ENCODE measurements at places on chromosomes 5 and 9.
A peak's percentile ranks its signal among the peaks of the same experiment; 100 is the strongest.

DNA sequence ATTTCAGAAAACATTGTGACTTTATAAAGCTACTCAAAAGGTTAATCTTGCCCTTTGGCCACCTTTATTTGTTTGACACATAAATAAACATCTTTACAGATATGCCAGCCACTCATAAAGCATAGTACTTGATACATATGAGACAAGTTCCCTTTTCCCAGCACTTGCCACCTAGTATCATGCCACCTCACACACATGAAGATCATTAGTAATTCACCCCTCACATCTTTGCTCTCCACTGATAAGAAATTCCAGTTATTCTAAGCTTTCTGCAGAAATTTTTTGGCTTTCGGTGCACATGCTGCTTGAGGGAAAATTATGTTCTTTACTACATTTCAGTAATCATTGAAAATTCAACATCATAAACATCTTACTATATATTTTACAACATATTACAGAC is 59.1 kb downstream of the DEPDC1B start:
- no peak for DNase-seq

DNA sequence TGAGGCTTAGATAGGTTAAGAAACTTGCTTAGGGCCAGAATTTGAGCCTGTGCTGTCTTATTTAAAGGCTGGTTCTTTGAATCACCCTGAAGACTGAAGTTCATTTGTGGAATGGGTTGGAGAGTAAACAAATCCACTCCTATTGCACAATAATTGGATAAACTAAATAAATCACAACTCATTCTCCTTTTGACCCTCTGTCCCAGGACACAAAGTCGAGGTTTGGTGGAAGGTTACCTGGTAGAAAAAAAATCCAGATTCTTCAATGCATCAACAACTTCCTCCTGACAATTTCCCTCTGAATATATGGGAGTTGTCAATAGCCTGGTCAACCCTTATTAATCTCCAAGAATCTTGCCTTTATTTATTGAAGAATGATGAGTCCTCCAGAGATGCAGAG is 28.9 kb downstream of the TBC1D2 start:
- DNase-seq = no peak

DNA sequence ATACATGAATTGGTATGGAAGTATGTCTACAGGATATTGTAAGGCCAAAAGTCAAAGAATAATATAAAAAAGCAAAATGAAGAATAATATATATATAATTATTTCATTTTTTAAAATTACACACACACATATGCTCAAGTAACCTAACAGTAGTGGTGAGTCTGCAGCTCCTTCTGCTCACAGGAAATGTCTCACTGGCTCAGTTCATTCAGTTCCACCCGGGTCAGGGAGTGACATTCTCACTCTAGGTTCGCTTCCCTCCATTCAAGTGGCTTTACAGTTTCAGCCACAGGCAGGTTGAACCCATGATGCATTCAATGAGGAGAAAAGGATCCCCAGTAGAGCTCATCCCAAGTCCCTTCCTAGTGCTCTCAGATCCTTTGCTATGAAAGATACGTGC is 90.8 kb downstream of the SUSD1 start:
- DNase-seq = no peak

DNA sequence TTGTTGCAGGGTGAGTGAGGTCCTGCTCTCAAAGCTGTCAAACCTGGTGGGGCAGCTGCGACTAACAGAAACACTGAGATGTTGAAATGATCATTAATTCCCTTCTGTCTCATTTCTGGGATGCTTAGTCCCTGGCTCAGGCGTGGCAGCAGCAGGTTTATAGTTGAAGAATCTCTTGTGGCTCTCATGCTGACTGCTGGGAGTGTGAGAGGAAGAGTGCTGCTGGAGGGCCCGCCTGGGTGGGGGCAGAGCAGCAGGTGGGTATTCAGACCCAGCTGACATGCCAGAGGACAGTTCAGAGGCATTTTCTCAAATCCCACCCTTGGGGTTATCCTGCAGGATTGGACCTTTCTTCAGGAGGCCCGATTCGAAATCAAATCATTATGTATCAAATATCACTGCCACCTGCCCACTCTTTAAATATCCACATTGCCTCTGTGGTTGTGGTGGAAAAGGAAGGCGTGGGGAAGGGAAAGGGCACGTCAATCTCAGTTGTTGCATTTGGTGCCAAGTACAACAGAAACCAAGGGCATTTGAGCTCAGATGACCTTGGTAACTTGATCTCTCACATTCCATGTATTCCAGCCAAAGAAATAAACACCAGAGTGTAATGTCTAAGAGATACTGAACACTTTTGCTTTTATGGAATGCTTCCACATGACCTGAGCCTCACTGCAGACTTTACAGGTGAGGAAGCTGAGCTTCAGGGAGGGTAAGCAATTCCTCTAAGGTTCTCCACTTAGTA is 224.3 kb downstream of the AOPEP start:
- no peak for DNase-seq

GRCh38 chr5:151317871-151318270 is 14.3 kb upstream of the SLC36A3 start:
- no peak for DNase-seq

GRCh38 chr5:154743812-154744211 is 11.4 kb upstream of the LARP1 start:
- DNase-seq = no peak

DNA sequence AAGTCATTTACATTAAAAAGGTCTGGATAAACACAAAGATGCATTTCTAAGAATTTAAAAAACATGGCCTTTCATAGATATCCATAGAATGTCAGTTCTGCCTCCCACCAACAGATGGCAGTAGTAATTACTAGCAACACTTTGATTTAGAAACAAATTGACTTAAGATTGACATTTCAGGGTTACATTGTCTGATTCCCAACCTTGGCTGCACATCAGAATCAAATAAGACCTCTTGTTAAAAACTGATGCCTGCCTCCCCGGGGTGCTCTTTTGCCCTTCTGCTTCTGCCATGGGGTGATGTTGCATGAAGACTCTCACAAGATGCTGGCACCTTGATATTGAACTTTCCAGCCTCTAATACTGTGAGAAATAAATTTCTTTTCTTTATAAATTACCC is 146.2 kb upstream of the GPR151 start:
- no peak for DNase-seq

- DNase-seq = no peak
Measured at GRCh38 chr5:43049236-43049635, 9.1 kb upstream of the ANXA2R start.

DNA sequence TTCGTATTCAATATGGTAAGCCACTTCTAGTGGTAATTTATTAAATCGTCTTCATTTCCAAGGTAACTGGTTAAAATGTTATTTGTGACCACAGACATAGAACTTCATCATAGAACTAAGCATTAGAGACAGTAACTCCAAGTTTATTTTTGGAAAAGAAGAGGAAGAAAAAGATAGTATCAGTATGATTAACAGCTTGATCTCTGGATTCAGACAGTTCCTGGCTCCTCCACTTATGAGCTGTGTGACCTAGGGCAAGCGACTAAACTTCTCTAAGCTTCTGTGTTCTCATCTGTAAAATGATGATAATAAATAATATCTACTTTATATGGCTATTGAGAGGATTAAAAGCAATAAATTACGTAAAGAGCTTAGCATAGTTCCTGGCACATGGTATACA is 29.8 kb upstream of the TNPO1 start:
- no peak for DNase-seq

DNA sequence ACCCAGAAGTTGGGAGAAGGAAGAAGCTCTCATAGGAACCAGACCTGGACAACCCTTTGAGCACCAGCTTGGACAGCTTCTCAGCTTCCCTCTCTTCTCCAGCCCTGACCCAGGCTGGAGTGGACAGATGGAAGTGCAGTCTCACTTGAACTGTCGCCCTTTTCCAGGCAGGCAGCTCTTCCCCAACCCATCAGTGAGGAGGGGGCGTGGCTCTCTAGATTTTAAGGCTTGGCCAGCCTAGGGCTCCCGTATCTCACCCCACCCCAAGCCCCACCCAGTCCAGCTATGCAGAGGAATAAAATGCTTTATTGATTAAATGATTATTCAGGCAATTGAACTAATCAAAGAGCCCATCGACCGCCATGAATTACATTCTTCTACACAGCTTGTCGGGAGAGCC is 2.2 kb downstream of the PAX5 start:
- no peak for DNase-seq

GRCh38 chr9:338602-339001 is 123.9 kb downstream of the DOCK8 start:
- no peak for DNase-seq

GRCh38 chr5:135154197-135154596 is 120.2 kb upstream of the PITX1 start:
- DNase-seq = no peak

DNA sequence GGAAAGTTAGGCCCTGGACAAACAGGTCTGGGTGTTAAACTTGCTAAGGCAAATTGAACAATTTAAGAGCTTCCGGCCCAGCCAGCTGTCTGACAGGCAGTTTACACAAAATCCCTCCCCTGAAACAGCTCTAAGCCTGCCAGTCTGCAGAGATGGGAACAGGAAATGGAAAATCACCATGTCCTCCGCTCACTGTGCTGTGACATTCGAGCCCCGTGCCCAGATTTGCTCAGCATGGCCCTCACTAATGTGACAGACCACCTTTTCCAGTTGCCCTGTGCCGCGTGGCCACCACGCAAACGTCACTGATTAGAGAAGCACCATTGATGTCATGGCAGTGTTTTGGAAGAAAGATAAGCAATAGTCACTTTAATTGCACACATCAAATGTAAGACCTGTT is 41.0 kb downstream of the CCNJL start:
- no peak for DNase-seq

- no peak for DNase-seq
Measured at GRCh38 chr5:77285251-77285841, 74.9 kb downstream of the PDE8B start.

GRCh38 chr5:67187006-67187715 is 9.4 kb downstream of the CD180 start:
- DNase-seq = no peak

DNA sequence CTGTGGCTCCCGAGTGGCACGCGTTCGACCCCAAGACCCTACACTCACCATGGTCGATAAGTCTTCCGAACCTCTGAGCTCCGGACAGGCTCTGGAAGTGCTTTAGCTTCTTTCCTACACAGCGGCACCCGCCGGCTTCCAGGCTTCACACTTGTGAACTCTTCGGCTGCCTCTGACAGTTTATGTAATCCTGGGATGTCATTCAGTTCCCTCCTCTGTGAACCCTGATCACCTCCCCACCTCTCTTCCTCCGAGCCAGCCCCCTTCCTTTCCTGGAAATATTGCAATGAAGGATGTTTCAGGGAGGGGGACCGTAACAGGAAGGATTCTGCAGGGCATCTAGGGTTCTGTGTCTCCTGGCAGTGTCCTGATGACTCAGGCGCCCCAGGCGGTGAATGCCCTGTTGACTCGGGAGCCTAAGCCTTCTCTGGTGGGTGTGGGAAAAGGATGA is at the start of gene CD14:
TSS of gene CD14 (minus strand) at position 155 of the 451 bp plus-strand sequence. CDS start at position 51, 104 bp downstream.
- no peak for DNase-seq

DNA sequence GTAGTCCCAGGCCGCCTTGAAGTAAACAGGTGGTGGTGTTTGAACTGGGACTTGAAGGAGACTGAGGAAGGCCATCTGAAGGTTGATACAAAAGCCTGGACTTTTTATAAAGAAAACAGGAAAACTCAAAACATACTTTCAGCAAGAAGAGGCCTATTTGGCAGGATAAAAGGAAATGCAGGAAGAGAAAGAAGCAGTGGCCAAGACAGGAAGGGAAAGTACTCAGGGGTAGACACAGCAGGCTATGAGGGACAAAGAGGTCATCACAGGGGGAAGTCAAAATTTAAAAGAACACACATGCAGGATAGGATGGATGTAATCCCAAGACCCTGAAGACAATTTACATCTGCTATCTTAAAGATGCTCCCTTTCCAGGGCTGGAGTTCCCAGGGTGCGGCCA is 13.0 kb downstream of the TLE1 start:
- DNase-seq = no peak

DNA sequence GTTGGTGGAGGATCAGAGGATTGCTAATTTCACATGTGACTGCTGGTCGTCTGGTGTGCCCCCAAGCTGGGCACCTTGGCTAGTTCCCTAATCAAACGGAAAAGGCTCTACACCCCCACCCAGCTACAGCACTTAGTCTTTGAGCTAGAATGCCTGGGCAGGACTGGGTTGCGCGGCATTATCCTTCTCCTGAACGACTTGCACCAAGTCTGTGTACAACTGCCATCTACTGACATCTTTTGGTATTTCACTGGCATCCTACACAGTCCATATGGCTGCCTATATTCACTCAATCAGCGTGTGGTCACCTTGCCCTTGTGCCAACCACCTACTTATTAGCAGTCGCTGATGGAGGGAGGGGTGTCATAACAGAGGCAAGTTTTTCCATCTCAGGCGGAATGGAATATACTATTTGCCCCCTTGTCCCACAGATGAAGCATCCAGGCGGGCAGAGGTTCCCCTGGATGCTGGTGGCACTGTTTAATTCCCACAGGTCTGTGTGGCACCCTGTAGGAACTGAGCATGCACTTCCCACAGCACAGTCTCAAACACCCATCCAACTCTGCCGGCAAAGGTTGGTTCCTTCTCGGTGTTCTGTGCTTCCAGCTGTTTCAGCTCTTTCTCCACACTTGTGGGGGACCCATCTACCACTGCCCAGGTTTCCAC is 150.1 kb downstream of the OSTF1 start:
- peak; percentile 7 for DNase-seq

- no peak for DNase-seq
Measured at GRCh38 chr9:119836036-119836435, 466.8 kb upstream of the BRINP1 start.

DNA sequence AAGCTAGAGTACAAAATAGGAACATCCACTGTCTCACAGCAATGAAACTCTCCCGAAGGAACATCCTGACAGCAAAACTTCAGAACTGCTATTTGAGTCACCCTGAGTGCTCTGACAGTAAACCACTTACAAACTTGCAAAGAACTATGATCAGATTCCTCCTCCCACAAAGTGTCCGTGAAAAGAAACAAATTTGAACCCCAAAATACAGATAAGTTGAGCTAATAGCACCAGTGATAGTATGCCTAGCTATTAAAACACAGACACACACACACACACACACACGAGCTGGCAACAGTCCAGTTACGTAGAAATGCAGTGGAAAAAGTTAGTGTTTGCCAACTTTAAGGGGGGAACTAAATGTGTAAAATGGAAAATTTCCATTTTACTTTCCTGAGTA is 3.1 kb upstream of the GLIS3 start:
- no peak for DNase-seq

DNA sequence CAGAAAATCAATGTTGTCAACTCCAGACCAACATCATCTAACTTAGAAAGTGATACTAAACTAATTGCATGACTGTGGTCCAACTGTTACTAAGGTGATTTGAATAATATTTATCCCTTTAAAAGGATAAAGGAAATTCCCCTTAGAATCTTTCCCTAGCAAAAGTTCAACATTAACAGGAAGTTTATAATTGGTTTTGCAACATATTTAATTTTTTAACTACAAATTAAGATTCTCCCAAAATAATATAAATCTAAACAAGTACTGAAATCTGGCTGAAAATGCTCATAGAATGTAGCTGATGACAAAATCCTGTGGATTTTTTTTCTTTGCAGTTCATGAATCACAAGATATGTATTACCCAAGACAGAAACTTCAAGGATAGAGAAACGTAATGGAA is 151.4 kb downstream of the LPAR1 start:
- DNase-seq = no peak
